ENCODE measurements at places on chromosomes 3 and 15.

GRCh38 chr3:197001106-197001971 is 28.3 kb downstream of the MELTF start:
- DNase-seq = no peak

GRCh38 chr15:39358441-39359041 is 222.3 kb upstream of the THBS1 start:
- no peak for DNase-seq

GRCh38 chr3:177109688-177110330 is 87.5 kb downstream of the TBL1XR1 start:
- DNase-seq = no peak

GRCh38 chr3:16109929-16110328 is 64.6 kb upstream of the GALNT15 start:
- DNase-seq = no peak

DNA sequence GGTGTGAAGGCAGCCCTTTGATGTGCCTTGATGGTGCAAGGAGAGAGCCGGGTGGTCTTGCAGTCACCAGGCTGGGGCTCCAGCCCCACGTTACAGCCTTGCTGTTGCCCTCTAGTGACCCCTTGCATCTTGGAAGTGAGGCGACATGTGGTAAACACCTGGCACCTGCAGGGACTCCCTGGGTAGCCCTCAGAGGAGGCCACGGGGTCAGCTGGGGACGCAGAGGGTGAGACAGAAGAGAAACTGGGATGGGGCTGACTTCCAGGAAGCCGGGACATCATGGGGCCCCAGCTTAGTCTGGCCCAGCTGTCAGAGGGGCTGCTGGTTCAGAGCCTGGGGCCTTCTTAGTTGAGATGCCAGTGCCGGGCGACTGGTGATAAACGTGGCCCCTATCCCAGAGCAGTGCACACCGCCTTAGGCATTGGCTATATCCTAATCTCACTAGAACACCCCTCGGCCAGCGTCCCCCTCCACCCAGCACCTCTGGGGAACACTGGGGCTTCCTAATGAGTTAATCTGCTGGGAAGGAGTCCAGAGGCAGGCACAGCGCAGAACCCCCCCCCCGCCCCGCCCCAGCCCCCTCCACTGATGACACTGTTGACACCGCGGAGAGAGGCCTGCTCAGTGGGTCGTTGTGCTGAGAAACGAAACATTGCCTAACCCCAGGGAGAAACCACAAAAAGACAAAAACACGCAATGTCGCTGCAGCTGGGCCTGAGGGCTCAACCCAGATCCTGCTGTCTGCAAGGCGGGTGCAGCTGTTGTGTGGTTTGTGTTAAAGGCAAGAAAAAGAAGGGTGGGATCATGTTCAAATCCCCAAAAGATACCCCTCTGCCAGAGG is 60.5 kb upstream of the KLF13 start:
- DNase-seq = peak; percentile 35

GRCh38 chr15:56168394-56168793 is 75.3 kb downstream of the RFX7 start:
- no peak for DNase-seq

DNA sequence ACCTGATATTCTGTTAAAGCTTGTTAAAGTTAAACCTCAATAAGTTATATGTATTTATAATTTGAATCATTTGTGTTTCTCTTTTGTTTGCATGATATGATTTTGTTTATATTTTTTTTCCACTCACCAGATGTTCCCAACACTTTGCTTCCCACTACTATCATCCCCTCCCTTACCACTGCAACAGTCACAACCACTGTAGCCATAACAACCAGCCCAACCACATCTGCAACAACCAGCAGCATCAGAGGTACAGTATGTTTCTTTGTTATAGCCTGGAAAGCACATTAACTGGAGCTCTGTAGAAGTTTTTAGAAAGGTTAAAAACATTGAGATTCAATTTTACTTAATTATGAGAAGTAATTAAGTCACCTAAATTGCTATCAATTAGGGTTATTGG is 1011.9 kb downstream of the VGLL3 start:
- no peak for DNase-seq

GRCh38 chr3:4613366-4613765 is 120.2 kb downstream of the ITPR1 start:
- no peak for DNase-seq

DNA sequence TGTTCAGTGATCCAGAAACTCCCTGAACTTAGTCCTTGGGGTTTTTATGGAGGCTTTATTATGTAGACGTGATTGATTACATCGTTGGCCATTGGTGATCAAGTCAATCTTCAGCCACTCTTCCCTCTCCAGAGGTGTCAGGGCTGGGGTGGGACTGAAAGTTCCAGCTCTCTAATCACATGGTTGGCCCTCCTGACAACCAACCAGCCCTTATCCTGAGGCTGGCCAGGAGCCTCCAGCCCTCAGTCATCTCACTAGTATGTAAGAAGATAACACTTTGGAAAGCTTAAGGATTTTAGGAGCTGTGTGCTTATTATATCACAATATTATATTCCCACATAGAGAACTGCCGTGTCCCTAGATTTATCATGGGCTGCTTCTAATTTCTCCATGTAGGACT is 142.3 kb downstream of the VPS8 start:
- no peak for DNase-seq

GRCh38 chr3:180617049-180617448 is 15.1 kb downstream of the TTC14 start:
- no peak for DNase-seq

GRCh38 chr3:111601810-111602209 is 6.7 kb upstream of the ZBED2 start:
- no peak for DNase-seq

DNA sequence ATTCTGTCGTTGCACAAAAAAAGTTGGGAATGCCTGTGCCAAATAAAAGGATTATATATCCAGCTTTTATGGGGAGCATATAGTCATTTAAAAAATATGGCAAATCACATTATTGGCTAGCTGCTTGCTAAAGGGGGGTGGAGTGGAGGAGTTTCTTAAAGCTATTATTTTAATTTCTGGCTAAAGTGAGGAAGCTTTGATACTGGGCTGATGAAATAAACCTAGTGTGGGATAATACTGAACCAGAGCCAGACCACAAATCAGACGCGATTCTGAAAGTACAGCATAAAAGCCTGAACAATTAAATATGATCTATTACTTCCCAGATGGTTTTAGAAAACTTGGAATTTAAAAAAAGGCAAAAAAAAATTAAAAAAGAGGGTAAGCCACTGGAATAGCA is 14.4 kb downstream of the POLR2M start:
- DNase-seq = no peak

GRCh38 chr3:101962055-101962454 is 112.7 kb downstream of the NFKBIZ start:
- no peak for DNase-seq

- no peak for DNase-seq
Measured at GRCh38 chr3:10517627-10518026, 12.2 kb upstream of the ATP2B2 start.

- DNase-seq = no peak
Measured at GRCh38 chr3:22609139-22609538, 594.0 kb upstream of the UBE2E2 start.

- no peak for DNase-seq
Measured at GRCh38 chr15:100030586-100031229, 297.5 kb upstream of the LYSMD4 start.

- no peak for DNase-seq
Measured at GRCh38 chr3:50806806-50807205, 132.1 kb downstream of the DOCK3 start.

GRCh38 chr3:33093847-33094246 is 3.1 kb downstream of the GLB1 start:
- no peak for DNase-seq

DNA sequence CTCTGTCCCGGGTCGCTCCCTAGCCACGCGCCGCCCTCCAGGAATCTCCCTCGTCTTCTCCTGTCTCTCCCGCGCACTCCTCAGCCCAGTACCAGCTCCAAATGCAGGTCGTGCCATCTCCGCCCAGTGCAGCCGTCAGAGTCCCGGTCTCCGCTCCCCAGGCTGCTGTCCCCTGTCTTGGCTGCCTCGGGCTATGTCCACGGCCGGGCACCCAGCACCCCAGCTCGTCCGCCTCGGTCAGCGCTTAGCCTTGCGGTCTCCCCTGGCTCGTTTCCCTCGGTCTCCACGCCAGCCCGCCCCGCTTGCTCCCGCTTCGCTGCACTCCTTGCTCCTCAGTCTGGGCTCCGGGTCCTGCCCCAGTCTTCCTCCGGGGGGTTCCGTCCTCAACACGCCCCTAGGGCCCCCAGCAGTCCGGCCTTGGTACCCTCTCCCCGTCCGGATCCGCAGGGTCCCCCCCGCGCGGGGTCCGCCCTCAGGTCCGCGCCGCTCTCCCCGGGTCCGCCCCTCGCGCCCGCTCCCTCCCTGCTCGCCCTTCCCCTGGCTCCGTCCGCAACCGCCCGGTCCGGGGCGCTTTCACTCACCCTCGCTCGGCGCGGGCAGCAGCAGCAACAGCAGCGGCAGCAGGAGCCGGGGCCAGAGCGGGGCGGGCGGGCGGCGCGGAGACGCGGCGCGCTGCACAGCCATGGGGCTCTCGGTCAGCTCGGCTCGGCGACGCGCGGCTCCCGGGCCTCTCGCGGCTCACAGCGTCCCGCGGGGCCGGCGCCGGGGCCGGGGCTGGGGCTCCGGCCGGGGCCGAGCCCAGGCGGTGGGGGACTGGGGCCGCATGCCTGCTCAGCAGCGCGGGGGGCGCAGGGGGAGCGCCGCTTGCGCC is 462 bp downstream of the IGDCC3 start:
- DNase-seq = no peak
